ENCODE measurements at places on chromosomes 16 and 17.

DNA sequence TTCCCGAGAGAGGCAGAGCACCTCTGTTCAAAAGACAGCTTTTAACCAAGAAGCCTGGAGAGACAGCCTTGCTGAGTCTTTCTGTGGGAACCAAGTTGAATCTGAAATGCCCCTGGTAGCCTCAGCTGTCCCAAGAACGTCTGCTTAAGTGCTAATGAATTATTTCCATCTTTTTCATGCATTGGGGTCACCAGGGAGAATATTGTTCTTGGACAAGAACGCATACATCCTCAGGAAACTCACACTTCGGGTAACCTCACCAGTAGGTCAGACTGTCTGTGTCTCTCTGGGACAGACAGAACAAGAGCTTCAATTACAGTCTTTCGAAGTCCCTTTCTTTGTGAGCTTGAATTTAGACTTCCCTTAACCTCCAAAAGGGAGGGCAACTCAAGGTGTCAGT, 134.6 kb upstream of the ADAMTS18 start:
- no peak overlapping the region for H3K27ac ChIP-seq
- H3K27me3 ChIP-seq: peaks cover 2% of the 10 kb centered on the region
- no peak overlapping the region for H3K4me3 ChIP-seq
- no peak for DNase-seq

DNA sequence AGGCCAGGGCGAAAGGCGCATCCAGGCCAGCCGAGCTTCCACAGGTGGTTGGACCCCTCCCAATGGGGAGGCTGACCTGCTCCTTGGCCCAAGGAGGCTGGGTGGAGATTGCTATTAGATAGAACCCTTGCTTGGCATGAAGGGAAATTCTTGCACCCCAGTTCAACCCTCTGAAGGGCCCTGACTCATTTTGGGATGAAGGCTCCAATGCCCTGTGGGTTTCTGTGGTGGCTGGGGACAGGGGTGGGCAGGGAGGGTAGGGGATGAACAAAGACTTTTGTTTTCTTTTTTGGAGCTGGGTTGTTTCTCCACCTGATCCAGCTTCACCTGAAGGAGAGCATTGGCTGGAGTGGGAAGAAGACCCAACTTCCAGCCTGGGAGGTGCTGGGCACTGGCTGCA, 16.7 kb upstream of the TBX21 start:
- no peak overlapping the region for H3K4me3 ChIP-seq
- peaks cover 4% of the 10 kb centered on the region for H3K4me1 ChIP-seq
- no peak for DNase-seq
- H3K27ac ChIP-seq: no peak overlapping the region

DNA sequence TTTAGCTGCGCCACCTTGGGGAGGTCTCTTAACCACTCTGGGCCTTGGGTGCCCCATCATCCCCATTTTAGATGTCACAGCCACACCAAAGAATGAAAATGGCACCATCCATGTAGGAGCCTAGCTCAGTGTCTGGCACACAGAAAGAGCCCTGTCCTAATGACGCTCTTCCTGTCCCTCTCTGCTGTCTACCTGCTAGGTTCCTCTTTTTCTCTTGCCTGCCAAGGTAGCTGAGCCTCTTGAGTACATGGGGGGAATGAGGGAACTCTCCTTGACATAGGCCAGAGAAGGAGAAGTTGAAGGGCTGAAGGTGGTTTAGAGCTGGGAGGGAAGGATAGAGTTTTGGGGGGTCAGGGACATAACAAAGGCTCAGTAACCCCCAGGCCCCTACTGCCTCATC, 1.8 kb downstream of the RUNDC3A start:
- peak overlapping the region; percentile 3 for H3K4me3 ChIP-seq
- DNase-seq: no peak
- H3K36me3 ChIP-seq: no peaks in the 10 kb centered on the region
- H3K4me1 ChIP-seq: peaks cover 2% of the 10 kb centered on the region

- peaks cover 13% of the 10 kb centered on the region for H3K4me1 ChIP-seq
- peaks cover 46% of the 10 kb centered on the region for H3K36me3 ChIP-seq
- H3K27me3 ChIP-seq: no peaks in the 10 kb centered on the region
- H3K4me3 ChIP-seq: no peak overlapping the region
- no peak overlapping the region for H3K27ac ChIP-seq
Observed at GRCh38 chr17:61770752-61771533, 92.4 kb downstream of the BRIP1 start.

DNA sequence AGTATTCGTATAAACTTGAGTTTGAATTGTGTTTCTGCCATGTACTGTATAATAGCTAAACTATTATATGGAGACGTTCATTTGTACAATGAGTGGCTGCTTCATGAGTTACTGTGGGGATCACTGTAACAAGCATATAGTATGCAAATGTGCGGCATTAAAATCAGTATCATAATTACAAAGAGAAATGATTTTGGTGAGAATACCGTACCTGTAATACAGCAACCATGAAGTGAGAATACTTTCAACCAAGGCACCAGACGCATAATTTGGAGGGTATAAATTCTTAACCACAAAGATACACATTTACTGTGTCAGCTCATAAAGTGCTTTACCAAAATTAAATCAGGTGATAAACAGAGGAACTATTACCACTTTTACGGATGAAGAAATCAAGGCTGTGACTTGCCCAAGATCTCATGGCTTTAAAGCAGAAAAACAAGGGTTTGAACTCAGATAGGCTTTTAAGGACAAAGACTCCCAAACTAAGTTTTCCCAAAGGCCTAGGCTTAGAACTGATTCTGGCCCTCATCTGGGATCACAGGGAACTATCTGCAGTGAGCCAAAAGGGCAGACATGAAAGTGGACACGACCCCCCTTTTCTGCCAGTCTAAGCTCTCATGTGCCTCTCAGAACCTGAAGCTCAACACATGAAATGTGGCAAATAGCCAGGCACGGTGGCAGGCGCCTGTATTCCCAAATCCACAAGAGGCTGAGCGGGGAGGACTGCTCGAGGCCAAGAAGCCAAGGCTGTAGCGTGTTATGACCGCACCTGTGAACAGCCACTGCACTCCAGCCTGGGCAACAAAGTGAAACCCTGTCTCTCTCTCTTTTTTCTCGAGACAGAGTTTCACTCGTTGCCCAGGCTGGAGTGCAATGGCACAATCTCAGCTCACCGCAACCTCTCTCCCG, 6.4 kb downstream of the RPS15A start:
- H3K27ac ChIP-seq: no peak overlapping the region
- H3K4me3 ChIP-seq: no peak overlapping the region
- H3K27me3 ChIP-seq: no peaks in the 10 kb centered on the region
- DNase-seq: no peak
- H3K4me1 ChIP-seq: peaks cover 30% of the 10 kb centered on the region
- peaks cover 35% of the 10 kb centered on the region for H3K36me3 ChIP-seq

DNA sequence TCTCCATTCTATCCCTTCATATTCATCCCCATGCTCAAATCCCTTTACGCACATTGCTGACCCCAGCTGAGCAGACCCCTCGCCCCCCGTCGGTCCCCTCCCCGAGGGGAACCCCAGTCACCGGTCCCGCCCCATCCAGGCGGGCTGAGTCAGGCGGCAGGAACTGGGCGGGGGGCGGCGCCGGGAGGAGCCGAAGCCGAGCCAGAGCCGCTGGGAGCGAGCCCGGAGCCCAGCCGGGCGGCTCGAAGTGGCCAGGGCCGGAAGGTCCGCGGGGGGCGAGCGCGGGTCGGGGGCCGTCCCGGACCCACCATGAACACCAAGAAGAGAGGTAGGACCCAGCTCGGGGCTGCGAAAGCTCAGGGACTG, 8.6 kb downstream of the RIPOR1 start:
- no peak for DNase-seq
- H3K4me1 ChIP-seq: peaks cover 25% of the 10 kb centered on the region
- no peaks in the 10 kb centered on the region for H3K27me3 ChIP-seq
- peaks cover 13% of the 10 kb centered on the region for H3K36me3 ChIP-seq
- H3K27ac ChIP-seq: peak overlapping the region; percentile 69

- H3K27me3 ChIP-seq: no peaks in the 10 kb centered on the region
- H3K4me3 ChIP-seq: no peak overlapping the region
- H3K4me1 ChIP-seq: peaks cover 17% of the 10 kb centered on the region
- no peaks in the 10 kb centered on the region for H3K36me3 ChIP-seq
Observed at GRCh38 chr17:39643271-39643670, 6.3 kb downstream of the STARD3 start.
